Hindlimb muscle (tissue), 1 donor: ENCODE measurements at places on chromosomes 7 and 10. TPM values are rescaled to one million over a fixed set of nuclear protein-coding genes. Genes with fewer than 3 reads are reported as not detected.

FKBP6 gene
- 0.12 TPM for polyA plus RNA-seq

IQUB gene
- polyA plus RNA-seq: 0.37 TPM

TCERG1L gene
- 0.36 TPM for polyA plus RNA-seq

TMEM176B gene
- polyA plus RNA-seq: 16.7 TPM

UBN2 gene
- 11.1 TPM for polyA plus RNA-seq

OR13A1 gene
- not detected for polyA plus RNA-seq

LDB1 gene
- polyA plus RNA-seq: 82.7 TPM

PLAU gene
- 32.5 TPM for polyA plus RNA-seq

DNA sequence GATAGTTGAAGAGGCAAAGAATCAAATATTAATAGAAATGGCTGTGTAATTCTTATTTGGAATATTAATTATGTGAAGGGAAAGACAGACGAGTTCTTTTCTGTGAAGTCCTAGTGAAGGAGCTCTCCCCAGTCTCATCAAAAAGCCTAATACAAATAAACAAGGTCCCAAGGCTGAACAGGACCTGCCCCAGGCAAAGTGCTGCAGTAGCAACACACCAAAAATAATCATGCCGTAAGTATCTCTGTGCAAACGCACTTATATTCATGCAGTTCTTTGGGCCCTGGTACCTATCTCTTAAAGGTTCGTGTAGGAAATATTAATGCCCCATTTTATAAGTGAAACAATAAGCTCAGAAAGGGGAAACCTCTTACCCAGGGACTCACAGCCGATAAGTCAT lies 12.2 kb upstream of the CHST15 start:
- DNase-seq: no peak

GRCh38 chr7:100346921-100347320 lies 11.0 kb upstream of the PILRB start:
- DNase-seq: no peak

GRCh38 chr10:124366825-124367224 lies 51.9 kb downstream of the OAT start:
- no peak for DNase-seq

DNA sequence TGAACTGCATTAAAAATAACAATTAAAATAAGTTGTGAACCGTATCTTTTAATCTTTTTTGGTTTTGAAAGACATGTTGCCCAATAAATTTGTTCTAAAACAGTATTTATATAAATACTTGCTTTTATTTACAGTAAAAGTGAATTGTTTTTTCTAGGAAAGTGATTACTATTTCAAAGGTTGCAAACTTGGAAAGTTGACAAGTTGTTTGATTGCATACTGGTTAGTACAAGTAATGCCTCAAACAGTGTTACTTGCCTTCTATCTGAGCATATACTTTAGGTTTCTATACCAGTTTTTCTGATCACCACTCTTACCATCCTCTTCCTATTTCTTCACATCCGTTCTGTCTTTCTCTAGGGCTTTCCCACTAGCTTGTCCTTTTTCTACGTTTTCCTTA lies 212.6 kb downstream of the FOXP2 start:
- DNase-seq: no peak

DNA sequence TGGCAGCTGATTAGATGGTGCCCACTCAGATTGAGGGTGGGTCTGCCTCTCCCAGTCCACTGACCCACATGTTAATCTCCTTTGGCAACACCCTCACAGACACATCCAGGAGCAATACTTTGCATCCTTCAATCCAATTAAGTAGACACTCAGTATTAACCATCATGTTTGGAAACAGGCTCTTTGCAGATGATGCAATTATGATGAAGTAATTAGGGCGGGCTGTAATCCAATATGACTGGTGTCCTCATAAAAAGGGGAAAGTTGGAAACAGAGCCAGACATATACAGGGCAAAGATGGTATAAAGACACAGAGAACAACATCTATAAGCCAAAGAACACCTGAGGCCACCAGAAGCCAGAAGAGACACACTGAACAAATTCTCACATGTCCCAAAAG lies 658.6 kb downstream of the CCSER2 start:
- no peak for DNase-seq

GRCh38 chr10:4094751-4095150 lies 309.7 kb upstream of the KLF6 start:
- DNase-seq: no peak

DNA sequence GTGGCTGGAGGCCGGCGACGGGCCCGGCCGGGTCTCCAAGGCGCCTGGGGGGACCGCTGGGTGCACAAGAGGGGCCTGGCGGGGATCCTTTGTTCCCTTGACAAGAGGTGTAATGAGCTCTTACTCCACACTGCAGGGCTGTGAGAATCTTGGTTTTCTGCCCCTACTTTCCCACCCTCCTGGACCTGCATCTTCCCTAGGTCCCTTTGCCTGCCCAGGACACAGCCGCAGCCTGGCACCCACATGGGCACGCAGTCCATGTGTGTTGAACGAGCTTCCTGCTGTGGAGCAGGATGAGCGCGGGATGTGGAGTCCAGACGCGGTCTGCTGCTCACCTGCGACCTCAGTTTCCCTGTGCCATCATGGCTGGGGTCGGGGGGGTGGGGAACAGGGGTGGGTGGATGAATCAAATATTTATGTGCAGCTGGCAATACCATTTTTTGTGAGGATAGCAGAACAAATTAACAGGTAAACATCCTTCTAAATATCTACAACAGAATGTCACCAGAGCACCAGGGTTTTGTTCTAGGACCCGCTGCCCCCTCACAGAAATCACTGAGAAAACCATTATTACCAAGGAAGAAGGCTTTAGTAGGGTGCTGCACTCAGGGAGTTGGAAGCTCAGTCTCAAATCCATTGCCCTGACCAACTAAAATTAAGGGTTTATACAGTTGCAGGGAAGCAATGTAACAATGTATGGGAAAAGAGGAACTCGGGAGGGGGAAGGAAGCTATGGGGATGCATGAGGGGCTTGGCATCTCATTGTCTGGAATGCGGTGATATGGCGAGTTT lies 474 bp upstream of the NSMCE4A start:
- no peak for DNase-seq

DNA sequence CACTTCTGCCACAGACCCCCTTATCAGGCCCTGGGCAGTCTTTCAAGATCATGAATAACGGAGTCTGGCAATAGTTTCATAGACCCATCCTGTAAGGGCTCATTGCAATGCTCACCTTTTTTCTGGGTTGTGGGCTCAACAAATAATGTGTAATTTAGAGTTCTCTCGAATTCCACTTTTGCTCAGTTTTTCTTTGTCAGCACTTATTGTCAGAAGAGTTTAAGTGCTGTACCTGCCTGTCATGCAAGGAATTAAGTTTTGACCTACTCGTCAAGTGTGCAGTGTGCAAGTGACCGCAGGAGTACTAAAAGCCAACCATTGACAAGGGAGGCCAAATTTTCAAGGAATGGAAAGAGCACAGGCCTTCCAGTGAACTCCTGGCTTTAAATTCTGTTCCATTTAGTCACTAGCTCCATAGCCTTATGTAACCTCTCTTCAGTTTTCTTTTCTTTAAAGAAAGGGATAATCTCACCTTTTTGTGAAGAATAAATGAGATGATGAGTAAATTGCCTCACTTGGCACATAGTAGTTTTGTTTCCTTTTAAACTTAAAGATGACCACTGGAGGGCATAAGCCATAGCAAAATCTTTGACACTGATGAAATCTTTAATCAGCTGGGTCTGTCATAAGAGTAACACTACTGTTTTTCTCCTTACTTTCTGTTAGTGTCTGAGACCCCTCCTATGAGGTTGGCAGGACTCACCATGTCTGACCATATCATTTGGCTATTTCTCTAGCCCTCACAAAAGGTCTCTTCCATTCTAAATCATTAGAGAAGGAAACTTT lies 313.3 kb downstream of the TYW1 start:
- no peak for DNase-seq

DNA sequence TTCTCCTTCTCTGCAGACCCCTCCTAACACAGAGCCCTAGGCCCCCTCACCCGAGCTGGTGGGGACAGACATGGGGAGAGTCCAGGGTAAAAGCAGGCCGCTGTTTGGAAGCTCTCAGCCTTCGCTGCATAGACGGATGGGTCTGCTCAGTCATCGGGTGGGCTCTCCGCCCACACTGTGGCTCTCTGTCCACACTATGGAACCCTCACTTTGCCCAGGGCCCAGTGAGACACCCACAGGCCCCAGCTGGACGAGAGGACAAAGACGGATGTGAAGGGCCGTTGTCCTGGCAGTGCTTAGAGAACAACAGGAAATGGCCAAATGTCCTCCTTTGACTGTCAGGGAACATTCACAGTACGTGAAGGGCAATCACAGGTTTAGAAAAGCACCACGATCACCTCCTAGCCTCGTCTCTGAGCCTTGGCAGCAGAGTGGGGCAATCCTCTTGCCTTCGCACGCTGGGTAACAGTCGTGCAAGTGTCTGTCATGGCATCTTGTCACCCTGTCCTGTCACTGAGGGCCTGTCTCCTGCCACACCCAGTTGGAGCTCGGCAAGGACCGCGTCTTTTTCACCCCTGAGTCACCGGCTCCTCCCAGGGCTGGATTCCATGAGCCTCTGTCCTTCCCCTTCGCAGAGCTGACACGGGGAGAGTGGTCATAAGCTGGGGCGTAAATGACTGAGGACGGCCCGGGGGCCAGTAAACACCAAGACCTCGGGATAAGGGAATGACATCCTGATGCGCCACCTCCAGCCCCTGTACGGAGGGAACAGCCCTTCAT lies 80.6 kb downstream of the PRKAG2 start:
- no peak for DNase-seq

DNA sequence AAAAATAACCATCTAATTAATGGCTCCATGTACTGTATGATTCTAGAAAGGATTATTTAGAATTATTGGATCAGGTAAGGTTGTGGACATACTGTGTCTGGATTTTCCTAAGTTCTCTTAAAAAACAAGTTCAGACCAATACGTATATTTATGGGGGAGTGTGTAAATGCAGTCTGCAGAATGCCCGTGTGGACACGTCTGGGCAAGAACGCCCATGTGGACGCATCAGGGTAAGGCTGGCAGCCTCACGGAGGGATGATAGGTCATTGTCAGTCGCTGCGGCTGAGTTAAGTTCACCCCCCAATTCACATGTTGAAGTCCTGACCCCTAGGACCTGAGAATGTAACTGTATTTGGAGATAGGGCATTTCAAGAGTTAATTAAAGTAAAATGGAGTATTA lies 160.0 kb upstream of the SHH start:
- no peak for DNase-seq

DNA sequence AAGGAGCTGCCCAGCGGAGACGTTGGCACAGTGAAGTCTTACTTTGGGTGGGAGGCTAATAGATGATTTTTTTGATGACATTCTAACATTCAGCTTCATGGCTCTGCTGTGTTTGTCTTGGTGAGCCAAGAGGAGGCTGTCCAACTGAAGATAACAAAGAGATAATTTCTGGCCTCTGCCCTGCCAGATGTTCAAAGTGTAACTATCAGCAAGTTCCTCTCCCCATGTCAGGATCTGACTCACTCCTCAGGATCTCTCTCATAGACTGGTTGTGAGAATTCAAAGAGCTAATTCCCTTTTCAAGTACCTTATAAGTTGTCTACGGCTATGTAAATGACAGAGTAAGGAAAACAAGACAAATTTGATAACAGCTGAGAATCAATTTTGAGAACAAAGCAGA lies 1340.9 kb downstream of the XPNPEP1 start:
- no peak for DNase-seq

GRCh38 chr7:39526666-39527065 lies 39.5 kb upstream of the YAE1 start:
- DNase-seq: no peak

DNA sequence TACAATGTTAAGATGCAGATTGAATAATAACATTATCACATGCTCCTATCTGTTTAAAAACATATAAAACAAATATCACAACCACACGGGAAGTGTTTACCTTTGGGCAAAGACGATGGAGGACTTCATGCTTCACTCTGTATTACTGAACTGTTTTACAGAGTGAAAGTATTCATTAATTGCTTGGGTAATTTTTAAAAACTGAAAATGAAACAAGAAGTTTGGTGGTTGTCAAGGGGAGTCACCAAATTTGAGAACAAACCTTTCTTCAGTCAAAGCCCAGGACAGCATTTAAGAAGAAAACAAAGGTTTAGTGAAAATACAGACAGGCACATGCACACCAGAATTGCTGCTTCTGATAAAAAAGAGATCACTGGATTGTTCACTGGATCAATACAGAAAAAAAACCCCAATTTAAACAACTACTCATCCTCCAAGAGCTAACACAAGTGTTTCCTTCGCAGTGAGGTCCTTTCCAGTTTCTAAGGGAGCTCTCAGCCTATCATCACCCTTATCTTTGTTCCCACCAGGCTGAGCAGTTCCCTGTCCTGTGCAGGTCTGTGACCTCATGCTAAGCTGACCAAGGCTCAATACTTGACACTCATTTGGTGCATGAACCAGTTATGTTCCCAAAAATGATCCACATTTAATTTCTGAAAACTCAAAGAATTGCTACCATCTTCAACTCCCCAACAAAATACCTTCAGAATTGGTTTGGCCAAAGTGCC lies 8.8 kb downstream of the PARP12 start:
- no peak for DNase-seq

- DNase-seq: no peak
Measured at GRCh38 chr7:91570560-91570959, 306.3 kb downstream of the FZD1 start.

GRCh38 chr7:4235596-4235995 lies 446.5 kb upstream of the FOXK1 start:
- no peak for DNase-seq

DNA sequence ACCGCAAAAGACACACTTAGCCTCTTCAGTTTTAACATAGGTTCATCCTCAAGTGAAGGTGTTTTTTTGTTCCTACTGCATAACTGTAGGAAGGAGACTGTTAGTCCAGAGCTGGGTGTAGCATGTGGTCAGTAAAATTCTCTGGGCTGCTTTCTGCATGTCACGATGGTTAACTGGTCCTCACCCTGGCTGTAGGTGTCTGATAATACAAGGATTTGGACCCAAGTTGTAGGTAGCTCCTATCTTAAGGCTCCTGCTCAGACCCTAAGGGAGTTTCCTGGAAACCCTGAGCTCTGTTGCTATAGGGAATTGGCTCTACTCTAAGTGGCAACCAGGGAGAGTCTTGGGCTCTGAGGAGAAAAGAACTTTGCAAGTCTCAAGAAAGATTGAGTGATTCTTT lies 112.9 kb downstream of the SAMD9 start:
- no peak for DNase-seq

GRCh38 chr10:6035101-6035834 lies 26.9 kb downstream of the IL2RA start:
- DNase-seq: no peak

DNA sequence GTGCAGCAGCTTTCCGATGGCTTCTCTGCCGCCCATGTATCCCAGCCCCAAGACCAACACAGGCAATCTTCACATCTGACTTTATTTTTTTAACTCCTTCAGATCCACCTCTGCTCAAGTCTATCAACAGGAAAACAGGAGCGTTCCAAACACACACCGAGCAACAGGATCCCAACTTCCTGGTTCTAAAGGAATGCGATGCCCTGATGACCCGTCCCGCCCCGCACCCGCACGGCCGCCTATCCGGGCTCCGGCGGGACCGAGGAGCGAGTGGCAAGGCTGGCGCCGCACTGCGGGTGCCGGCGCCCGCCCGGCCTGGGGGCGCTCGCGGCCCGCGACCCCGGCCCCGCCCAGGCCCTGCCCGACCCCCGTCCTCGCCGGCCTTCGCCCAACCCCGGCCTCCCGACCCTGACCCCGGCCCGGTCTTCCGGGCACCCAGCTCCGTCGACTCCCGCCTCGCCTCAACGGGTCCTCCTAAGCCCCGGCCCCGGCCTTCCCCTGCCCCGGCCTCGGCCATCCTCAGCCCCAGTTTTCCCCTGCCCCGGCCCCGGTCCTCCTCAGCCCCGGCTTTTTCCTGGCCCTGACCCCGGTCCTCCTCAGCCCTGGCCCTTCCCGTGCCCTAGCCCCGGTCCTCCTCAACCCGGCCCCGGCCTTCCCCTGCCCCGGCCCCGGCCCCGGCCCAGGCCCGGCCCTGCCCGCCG lies 730 bp downstream of the LARP4B start:
- no peak for DNase-seq

GRCh38 chr7:137836113-137836509 lies 10.7 kb downstream of the DGKI start:
- no peak for DNase-seq
